ENCODE measurements at places on chromosomes 3 and 15. TPM values are rescaled to one million over a fixed set of nuclear protein-coding genes. Genes with fewer than 3 reads are reported as not detected.
A peak's percentile ranks its signal among the peaks of the same experiment; 100 is the strongest.

DNA sequence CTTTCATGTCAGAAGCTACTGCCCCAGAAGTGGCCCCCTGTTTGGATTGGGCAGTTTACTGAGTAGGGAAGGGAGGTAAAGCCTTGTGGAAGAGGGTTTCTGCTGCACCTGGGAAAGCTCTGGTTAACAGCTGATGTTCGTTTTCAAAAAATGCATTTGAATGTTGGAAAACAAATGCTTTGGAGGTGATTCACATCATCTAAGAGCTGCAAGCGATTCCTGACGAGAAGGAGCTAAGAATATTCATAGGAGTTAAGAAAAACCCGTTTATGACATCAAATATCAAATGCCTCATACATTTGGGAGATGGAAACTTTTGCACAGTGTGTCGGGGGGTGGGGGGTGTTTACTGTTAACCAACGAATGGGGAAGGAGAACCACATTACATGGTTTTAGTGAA lies 183.8 kb upstream of the NR2F2 start:
- H3K4me3 ChIP-seq: no peak overlapping the region
- H3K4me1 ChIP-seq: no peaks in the 10 kb centered on the region
- H3K27me3 ChIP-seq: peaks cover 13% of the 10 kb centered on the region
- no peak for DNase-seq

DNA sequence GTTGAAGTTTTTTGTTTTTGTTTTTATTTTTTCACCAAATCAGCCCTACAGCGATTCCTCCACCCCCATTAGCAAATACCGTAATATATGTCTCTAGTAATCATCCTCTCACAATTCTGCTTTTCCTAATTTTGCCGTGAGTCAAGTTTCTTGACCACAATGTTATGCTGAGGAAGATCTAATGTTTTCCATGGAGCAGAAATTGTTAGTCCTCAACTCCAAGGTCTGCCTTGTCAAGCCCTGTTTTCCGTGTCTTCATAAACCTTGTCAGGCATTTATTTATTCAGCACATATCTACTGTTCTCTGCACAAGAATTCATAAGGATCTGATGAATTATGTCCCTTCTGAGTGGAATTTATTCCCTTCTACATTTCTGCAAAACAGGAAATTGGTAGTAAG lies 372.8 kb downstream of the RBMS3 start:
- no peak for DNase-seq
- H3K27ac ChIP-seq: no peak overlapping the region
- H3K4me3 ChIP-seq: no peak overlapping the region
- H3K36me3 ChIP-seq: no peaks in the 10 kb centered on the region

DNA sequence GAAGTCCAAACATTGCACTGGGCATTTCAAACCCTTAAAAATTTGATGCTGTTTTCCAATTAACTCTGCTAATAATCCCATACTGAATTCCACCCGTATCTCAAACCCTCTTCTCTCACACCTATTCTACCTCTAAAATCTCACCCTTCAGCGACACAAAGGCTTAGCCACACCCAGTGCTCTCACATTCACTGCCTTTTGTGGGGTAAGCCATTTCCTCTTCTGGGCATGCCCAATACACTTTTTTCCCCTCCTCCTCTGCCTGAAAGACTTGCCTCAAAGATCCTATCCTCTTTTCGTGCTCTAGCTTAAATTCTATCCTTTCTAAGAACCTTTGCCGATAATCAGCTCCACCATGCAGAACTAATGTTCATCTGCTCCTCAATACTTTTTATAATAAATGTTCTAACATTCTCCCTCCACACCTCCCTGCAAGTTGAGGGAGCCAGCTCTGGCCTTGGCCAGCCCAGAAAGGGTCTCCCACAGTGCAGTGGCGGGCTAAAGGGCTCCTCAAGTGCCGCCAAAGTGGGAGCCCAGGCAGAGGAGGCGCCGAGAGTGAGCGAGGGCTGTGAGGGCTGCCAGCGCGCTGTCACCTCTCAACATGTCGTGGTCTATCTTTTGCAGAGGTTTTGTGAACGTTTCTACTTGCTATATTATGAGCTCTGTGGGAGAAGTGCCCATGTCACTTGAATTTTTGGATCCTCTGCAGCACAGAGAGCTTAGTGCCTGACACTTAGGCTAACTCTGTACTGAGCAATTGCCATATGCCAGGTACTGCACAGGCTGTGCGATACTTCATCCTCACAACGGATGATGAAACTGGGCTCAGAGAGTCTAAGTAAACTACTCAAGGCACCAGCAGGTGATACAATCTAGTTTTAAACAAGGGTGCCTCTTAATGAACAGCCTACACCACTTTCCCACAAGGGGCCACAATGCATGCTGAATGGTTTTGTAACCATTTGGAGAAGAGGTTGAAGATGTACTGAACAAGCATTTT lies 53.6 kb upstream of the BCL6 start:
- H3K4me1 ChIP-seq: peaks cover 59% of the 10 kb centered on the region
- peak overlapping the region; percentile 76 for H3K27ac ChIP-seq
- peak; percentile 37 for DNase-seq
- peaks cover 4% of the 10 kb centered on the region for H3K36me3 ChIP-seq

DNA sequence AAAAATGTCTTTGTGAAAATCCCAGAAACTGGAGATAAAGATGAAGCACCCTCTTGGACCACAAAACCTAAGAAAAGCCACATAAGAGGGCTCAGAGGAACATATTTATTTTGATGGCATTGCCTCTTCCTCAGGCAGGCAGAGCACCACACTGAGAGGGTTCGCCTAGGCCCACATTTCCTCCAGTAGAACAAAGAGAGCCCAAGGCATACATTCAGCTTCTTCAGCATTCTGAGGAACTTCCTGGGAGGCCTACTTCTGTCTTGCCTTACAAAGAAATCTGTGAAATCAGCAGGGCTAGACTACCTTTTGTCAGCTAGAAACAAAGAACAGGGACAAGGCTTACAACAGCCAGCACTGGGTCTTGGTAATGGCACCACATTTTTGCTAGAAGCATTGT lies 1325.3 kb downstream of the SI start:
- DNase-seq: no peak
- no peaks in the 10 kb centered on the region for H3K36me3 ChIP-seq
- H3K27ac ChIP-seq: no peak overlapping the region
- H3K4me3 ChIP-seq: no peak overlapping the region

DNA sequence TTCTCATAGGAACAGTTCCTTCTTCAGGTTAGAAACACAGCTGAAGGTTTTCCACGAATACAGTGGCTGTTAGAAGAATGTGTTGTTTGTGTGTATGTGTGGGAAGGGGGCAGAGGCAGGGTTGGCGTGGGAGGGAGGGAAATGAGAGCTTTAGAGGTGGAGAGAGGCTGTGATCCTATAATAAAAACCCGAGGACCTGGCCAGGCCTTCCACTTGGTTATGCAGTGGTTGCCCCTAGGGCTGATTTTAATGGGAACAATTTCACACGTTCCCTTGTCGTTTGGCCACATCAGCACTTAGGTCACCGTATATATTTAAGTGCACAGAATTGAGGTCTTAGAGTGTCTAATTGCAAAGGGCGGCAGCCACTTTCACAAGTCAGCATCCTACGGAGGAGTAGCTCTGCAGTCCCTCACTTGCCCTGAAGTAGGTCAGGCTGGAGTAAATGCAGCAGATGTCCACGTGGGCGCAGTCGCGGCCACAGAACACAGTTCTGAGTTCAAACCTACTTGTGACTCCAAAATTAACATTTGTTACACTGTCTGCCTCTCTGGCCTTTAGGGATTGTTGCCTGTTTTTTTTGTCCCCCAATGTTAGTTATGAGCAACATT lies 85.6 kb downstream of the PDCD6IP start:
- peaks cover 15% of the 10 kb centered on the region for H3K27me3 ChIP-seq
- H3K36me3 ChIP-seq: no peaks in the 10 kb centered on the region
- H3K4me3 ChIP-seq: peak overlapping the region; percentile 51
- H3K4me1 ChIP-seq: peaks cover 4% of the 10 kb centered on the region
- DNase-seq: peak; percentile 5

DNA sequence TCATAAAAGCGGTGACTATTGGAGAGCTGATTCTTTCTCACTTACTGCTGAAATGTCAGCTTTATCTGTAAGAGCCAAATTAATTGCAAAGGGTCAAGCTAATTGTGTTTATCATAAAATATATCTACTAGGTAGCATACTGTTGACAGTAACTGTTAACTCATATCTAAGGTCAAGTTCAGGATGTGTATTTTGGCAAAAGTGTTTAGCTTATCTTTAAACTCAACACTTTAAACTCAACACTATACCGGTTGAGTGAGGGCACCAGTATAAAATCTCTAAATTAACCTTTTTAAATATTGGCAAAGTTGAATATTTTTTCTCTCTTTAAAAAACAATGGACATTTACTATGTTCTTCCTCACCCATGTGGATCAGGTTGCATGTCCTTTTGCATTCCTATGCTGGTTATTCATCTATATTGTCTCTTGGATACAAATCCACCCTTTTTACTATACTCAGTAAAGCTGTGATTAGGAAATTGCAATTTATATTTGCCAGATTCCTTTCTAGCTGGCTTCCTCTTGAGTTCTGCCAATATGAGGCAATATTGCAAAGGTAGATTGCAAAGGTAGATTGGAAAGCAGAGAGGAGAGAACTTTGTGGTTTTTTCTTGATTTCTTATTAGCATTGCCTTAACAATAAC lies 344.6 kb upstream of the DCBLD2 start:
- H3K27me3 ChIP-seq: no peaks in the 10 kb centered on the region
- H3K27ac ChIP-seq: no peak overlapping the region
- H3K4me3 ChIP-seq: no peak overlapping the region
- H3K36me3 ChIP-seq: no peaks in the 10 kb centered on the region
- DNase-seq: no peak
- no peaks in the 10 kb centered on the region for H3K4me1 ChIP-seq

GRCh38 chr3:151003029-151003767 lies 30.7 kb upstream of the CLRN1 start:
- DNase-seq: no peak
- H3K36me3 ChIP-seq: no peaks in the 10 kb centered on the region
- no peaks in the 10 kb centered on the region for H3K4me1 ChIP-seq
- H3K4me3 ChIP-seq: no peak overlapping the region
- H3K27ac ChIP-seq: no peak overlapping the region

DNA sequence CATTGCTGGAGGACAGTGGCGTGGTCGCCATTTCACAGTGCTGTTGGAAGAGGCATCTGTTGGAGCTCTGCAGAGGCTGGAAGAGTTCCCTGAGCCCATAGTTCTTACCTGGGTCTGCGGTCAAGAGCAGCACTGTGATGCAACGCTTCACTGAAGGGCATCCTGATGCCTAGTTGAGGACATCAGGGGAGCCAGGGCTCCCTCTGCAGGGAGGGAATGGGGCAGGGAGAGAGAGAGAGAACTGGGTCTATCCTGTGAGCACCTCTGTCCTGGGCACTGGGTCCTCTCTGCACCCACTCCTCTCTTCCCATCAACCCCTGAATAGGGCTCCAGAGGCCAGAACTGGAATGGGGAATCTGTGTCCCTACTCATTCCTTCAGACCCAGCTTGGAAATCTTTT lies 23.9 kb upstream of the MOBP start:
- no peaks in the 10 kb centered on the region for H3K4me1 ChIP-seq
- H3K27ac ChIP-seq: no peak overlapping the region
- peaks cover 5% of the 10 kb centered on the region for H3K27me3 ChIP-seq
- no peak for DNase-seq

GRCh38 chr3:113535898-113536297 lies 3.5 kb downstream of the SIDT1 start:
- no peak for DNase-seq
- H3K4me3 ChIP-seq: peak overlapping the region; percentile 57
- peaks cover 73% of the 10 kb centered on the region for H3K4me1 ChIP-seq
- H3K27me3 ChIP-seq: peaks cover 11% of the 10 kb centered on the region
- H3K27ac ChIP-seq: peak overlapping the region; percentile 82

- H3K27ac ChIP-seq: no peak overlapping the region
- no peak for DNase-seq
- H3K4me3 ChIP-seq: no peak overlapping the region
- H3K4me1 ChIP-seq: no peaks in the 10 kb centered on the region
- H3K27me3 ChIP-seq: peaks cover 5% of the 10 kb centered on the region
Observed at GRCh38 chr15:48845123-48845522, 32.8 kb upstream of the EID1 start.

GRCh38 chr15:42670451-42670850 lies 66.5 kb downstream of the CDAN1 start:
- peaks cover 22% of the 10 kb centered on the region for H3K36me3 ChIP-seq
- no peak overlapping the region for H3K27ac ChIP-seq
- no peak for DNase-seq
- no peak overlapping the region for H3K4me3 ChIP-seq

DNA sequence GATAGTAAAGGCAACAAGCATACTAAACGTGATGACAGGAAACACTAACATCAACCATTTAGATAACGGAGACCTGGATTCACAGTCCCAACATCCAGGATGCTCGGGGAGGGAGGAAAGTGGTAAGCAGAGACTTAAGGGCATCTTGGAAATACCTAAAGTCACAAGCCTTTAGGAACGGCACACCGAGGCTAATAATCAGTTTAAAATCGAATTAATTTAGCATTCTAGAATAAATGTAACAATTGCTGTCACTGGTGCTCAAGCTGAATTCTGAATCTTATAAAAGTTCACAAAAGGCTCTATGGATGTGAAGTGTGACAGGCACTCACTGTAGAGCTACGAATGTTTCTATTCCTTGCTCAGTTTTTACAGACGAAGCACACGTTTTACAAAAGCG lies 1.3 kb downstream of the CD47 start:
- no peaks in the 10 kb centered on the region for H3K36me3 ChIP-seq
- H3K4me3 ChIP-seq: peak overlapping the region; percentile 96
- H3K27ac ChIP-seq: peak overlapping the region; percentile 99
- DNase-seq: no peak
- H3K4me1 ChIP-seq: peaks cover 26% of the 10 kb centered on the region
- peaks cover 31% of the 10 kb centered on the region for H3K27me3 ChIP-seq

DNA sequence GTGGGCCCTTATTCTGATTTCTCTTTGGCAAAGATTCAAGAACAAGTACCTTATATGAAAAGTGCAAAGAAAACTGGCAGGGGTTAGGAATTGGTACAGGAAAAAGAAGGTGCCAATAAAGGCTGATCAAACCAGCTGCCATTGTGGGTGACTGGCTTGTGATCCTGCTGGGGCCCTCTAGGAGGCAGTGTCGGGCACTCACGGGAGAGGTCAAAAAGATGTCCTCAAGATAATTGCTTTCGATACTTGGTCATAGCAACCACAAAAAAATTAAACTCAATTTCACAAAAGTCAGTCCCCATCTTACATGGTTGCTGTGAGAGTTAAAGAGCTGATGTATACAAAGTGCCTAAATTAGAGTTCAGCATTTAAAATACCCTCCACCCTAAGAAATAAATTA lies 31.0 kb upstream of the CAV3 start:
- H3K4me1 ChIP-seq: no peaks in the 10 kb centered on the region
- H3K36me3 ChIP-seq: no peaks in the 10 kb centered on the region

IVD gene
- polyA plus RNA-seq: 63.0 TPM

ZDHHC19 gene
- polyA plus RNA-seq: not detected

HDC gene
- 0.21 TPM for polyA plus RNA-seq

AP3S2 gene
- 38.5 TPM for polyA plus RNA-seq

NUTM1 gene
- not detected for polyA plus RNA-seq

AADACL2 gene
- not detected for polyA plus RNA-seq

All from immature natural killer cell (primary cell).